NCI-H446 (cell line): ENCODE measurements at places on chromosomes 7 and 10.

DNA sequence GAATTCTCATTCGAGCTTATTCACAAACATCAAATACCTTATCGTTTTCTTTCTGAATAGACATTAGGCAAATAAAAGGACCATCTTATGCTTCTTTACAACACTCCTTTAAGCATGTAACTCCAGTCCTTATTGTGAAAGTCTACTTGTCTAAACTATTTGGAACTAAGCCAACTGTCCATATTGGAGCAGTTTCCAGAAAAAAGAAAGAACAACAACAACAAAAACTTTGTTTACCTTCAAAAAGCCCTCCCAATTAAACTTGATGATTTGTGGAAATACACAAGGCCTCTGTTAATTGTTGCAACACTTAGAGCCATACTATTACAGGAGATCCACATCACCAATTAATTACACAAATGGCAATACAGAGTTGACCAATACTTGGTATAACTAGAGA lies 163.6 kb downstream of the GALNT11 start:
- no peak for DNase-seq

DNA sequence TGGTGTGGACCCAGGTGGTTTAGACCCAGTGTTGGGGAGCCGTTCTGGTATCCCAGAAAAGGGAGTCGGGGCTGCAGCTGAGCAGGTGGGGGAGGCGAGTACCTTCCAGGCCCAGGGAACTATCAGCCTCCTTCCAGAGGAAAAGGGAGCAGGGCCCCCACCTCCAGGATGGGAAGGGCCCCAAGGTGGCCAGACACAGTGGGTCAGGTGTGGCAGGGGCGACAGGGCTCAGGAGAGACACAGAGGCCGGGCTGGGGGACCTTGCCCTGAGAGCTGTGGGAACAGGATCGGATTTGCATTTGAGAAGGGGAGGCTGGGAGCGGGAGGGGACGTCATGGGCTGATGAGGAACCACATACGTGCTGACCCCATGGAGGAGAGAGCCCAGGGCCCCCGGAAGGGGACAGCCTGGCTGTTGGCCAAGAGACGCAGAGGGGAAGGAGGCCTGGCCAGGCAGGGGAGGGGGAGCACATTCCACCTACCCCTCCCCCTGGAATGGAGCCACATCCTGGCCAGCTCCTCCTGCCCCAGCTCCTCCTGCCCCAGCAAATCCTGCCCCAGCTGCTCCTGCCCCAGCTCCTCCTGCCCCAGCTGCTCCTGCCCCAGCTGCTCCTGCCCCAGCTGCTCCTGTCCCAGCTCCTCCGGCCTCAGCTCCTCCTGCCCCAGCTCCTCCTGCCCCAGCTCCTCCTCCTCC lies 9.7 kb upstream of the TTYH3 start:
- no peak for DNase-seq

DNA sequence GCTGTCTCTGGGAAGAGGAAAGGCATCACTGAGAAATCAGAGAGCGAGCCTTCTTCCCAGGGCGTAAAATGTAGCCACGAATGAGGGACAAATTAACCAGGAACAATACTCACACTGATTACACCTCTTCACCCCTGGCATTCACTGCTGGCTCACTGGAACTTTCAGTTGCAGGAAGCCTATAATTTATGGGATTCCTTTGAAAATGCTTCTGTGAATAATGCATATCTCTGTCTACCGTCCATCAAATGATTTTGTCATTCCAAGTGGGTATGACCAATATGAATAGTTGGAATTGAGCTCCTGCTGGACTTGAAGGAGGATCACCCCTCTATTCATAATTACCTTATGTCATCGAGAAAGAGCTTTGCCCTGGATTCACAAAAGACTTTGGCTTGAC lies 360.3 kb upstream of the FZD8 start:
- no peak for DNase-seq

- DNase-seq = no peak
Measured at GRCh38 chr7:149238051-149238450, 1.4 kb upstream of the ZNF212 start.

DNA sequence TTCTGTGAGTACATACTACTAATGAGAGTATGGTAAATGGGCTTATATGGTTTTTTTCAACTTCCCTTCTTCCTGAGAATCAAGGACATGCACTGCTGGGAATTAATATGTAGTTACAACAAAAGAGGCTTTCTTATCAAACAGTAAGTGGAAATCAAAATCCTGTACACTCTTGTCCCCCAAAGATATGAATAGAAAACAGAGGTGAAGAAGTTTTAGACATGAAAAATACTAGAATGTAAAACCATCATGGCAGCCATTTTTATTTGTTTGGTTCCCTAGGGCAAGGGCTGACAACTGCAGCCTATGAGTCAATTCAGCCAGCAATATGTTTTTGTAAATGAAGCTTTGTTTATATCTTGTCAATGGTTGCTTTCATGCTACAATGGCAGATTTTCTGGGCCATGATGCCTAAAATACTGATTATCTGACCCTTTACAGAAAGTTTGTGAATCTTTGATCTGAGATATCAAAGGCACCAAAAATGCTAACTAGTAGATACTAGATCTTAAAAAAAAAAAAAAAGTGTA lies 422.4 kb downstream of the PARD3 start:
- no peak for DNase-seq

- DNase-seq = no peak
Measured at GRCh38 chr10:45646384-45647050, 26.1 kb downstream of the ZFAND4 start.

- DNase-seq = no peak
Measured at GRCh38 chr7:66443946-66444345, 184.7 kb upstream of the KCTD7 start.

GRCh38 chr7:131455546-131455945 lies 100.9 kb downstream of the PODXL start:
- DNase-seq = no peak

DNA sequence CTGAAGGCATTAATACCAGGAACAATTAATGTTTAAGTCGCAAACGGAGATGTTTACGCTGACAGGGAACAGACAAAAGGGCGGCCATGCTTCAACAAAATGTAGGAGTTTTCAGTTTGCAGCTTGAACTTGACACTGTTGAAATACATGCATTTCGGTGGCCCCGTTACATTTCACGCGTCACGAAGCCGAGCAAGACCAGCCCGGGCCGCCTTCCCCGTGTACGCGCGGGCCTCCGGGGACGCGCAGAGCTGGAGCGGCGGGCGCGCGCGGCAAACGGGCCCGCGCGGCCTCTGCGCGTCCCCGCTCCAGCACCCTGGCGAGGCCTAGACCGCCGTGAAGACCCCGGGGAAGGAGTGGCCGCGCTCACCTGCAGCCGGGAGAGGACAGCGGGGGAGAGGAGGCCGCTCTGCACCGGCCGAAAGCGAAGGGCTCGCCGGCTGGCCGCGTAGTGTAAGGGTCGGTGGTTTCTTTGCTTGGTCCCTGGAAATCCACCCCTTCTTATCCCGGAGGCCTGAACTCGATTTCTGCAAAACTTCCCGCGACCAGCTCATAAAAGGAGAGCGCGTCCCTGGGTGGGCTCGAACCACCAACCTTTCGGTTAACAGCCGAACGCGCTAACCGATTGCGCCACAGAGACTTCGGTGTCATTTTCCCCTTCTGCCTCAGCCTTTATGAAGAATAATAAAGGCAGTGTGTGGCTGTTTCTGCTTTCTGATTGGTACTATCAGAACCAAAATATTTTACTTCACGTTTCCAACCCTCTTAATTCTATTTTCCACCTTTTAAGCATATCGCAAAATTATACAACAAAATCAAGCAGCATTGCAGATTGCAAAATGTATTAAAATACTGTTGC lies 11.4 kb upstream of the EBLN1 start:
- peak; percentile 92 for DNase-seq

DNA sequence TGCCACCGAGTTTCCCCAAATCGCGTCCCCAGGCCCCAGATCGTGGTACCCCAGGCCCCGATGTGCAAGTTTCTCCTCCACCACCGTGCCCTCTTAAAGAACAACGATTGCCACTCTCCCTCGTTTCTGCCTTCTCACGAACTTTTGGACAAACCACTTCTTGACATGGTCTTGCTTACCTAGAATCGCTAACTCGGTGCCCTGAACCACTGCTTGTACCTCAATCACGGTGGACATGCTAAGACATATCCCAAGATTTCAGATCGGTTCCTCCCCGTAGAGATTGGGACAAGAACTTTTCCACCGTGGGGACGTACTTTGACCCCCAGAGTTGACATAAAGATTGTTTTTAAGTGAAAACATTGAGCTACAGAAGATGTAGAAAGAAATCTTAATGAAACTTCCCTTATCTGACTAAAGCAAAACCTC lies 477 bp upstream of the ZC3HAV1 start:
- DNase-seq = no peak

GRCh38 chr7:25385506-25386136 lies 157.3 kb upstream of the NPVF start:
- DNase-seq = peak; percentile 95
